ENCODE measurements at places on chromosomes 3 and 15.
A peak's percentile ranks its signal among the peaks of the same experiment; 100 is the strongest.

DNA sequence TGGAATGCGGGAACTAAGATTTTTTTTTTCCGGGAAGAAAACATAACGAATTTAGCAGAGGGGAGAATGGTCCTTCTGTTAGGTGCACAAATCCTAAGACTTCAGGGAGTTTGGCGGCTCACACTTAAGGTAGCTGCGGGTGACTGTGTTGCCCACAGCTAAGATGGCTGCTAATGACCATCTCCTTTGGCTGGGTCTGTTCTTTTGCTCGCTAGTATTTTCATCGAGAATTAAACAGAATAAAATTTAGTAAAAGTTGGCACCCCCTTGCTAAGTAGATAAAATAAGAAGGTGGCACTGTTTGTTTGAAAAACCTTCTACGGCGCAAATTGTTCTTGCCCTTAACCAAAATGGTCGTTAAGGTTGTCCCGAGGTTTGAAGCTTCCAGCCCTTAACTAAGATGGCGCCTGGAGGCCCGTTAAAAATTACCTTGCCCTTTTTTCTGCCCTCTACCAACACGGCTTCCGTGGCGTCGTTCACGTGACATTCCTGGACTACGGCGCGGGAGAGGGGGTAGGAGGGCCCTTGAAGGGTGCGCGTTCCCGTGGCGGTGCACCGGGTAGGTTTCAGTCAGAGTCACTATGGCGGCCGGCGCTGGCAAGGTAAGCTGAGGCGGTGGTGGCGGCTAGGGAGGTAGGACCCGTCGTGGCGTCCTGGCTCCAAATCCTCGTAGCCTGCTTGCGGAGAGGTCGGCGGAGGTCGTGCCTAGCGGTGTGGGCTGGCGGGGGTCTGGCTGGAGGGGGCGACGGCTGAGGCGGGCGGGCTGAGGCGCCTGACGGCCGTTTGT is at the start of gene SLMAP:
SLMAP (plus strand) TSS at position 569 of the 787 bp plus-strand sequence. CDS start 1,343 bp downstream, outside the sequence.
- H3K27me3 ChIP-seq, result no peaks in the 10 kb centered on the region
- peaks cover 39% of the 10 kb centered on the region for H3K4me1 ChIP-seq
- peak within 1 kb of the TSS; percentile 86 for H3K4me3 ChIP-seq

DNA sequence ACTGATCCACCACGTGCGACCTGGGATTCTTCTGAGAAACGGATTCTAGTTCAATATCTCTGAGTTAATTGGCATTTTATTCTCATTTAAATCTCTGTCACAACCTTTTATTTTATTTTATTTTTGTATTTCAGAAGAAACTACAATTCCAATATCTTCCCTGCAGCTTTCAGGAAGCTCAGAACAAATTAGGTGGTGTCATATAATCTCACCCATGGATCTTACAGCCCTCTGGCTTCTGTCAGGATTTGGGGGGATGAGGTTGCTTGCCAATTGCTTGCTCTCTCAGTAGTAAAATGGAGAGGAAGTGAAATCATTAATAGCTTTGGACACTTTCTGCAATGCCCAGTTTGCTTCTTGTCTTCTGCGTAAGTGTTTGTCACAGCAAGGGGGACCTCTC is 205.4 kb downstream of the TLE3 start:
- H3K27me3 ChIP-seq, result peaks cover 3% of the 10 kb centered on the region
- H3K4me1 ChIP-seq, result no peaks in the 10 kb centered on the region
- H3K4me3 ChIP-seq, result no peak overlapping the region
- DNase-seq, result no peak
- H3K36me3 ChIP-seq, result no peaks in the 10 kb centered on the region

DNA sequence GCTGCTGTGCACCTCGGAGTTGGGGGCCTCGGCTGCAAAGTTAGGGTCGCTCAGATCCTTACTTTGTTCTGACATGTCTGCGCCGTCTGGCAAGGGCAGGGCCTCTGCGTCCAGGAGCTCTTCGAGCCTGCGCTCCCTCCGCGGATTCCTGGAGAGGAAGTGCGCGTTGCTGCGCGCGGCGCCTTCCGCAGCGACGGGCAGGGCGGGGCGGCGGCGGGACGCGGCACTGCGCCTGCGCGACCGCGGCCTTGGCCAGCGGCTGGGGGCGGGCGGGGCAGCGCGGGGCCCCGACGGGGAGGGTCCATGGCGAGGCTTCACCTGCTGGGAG is at the start of gene NDN:
NDN (minus strand) TSS at position 163 of the 328 bp plus-strand sequence; CDS start at position 75, 88 bp downstream.
- DNase-seq, result no peak
- no peak within 1 kb of the TSS for H3K27ac ChIP-seq
- no peaks in the 10 kb centered on the region for H3K36me3 ChIP-seq
- no peaks in the 10 kb centered on the region for H3K4me1 ChIP-seq

- H3K27me3 ChIP-seq, result no peaks in the 10 kb centered on the region
- H3K27ac ChIP-seq, result no peak overlapping the region
- no peak overlapping the region for H3K4me3 ChIP-seq
- H3K36me3 ChIP-seq, result no peaks in the 10 kb centered on the region
- DNase-seq, result no peak
Measured at GRCh38 chr3:127042634-127043033, 59.7 kb downstream of the PLXNA1 start.

Data from CD14-positive monocyte (primary cell).